Activated CD8-positive, alpha-beta memory T cell treated with anti-CD3 and anti-CD28 coated beads, Interleukin-2, amount 10 ng/mL, durations not matched to agents 7 days and 5 days (primary cell): ENCODE measurements at places on chromosomes 16 and 17. TPM values are rescaled to one million over a fixed set of nuclear protein-coding genes. Genes with fewer than 3 reads are reported as not detected.

The PPM1E gene
- total RNA-seq, result 0.03 TPM

The HIGD1B gene
- not detected for total RNA-seq

The CACNA1G gene
- not detected for total RNA-seq

The SDK2 gene
- total RNA-seq, result 0.09 TPM

The RCVRN gene
- total RNA-seq, result not detected

- DNase-seq, result no peak
These were observed 59.9 kb downstream of the EPN2 start for GRCh38 chr17:19296786-19297778.

GRCh38 chr17:61700252-61700651 lies 109.2 kb upstream of the NACA2 start:
- DNase-seq, result no peak

GRCh38 chr16:23949630-23950290 lies 114.0 kb downstream of the PRKCB start:
- peak; percentile 94 for DNase-seq

- no peak for DNase-seq
These were observed 1.2 kb downstream of the RPH3AL start for GRCh38 chr17:351449-351738.

DNA sequence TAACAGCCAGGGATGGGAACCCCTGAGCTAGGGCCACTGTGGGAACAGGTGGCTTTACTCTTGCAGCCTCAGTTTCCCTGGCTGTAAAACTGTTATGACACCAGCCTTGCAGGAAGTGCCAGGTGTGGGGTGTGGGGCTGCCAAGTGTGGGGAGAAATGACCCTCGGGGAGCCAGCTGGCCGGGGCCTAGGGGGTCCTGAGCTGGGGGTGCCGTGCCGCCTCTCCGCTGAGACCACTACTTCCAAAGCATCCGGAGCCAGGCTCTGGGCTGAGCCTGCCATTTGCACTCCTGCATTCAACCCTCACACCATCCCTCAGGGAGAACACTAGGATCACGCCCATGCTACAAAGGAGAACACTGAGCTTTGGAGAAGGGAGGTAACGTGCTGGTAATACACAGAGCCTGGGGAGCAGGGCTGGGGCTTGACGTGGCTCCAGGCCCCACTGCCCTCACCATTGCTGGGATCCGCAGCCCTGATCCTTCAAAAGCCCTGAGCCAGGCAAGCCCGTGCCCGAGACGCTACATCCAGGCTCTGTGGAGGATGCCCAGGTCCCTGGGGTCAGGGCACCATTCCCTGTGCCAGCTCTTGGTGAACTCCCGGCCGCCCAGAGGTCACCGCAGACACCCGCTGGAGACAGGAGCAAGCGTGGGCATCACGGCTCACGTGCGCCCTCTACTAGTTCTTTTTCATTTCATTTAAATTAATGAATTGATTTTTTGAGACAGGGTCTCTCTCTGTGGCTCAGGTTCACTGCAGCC lies 28.8 kb upstream of the GINS2 start:
- DNase-seq, result peak; percentile 67

- DNase-seq, result no peak
These were observed 7.5 kb downstream of the MARCHF10 start for GRCh38 chr17:62800585-62800984.

GRCh38 chr16:114327-114726 lies 24.1 kb downstream of the NPRL3 start:
- DNase-seq, result no peak

- DNase-seq, result no peak
These were observed 79.6 kb upstream of the CLEC18B start for GRCh38 chr16:74500907-74501306.

DNA sequence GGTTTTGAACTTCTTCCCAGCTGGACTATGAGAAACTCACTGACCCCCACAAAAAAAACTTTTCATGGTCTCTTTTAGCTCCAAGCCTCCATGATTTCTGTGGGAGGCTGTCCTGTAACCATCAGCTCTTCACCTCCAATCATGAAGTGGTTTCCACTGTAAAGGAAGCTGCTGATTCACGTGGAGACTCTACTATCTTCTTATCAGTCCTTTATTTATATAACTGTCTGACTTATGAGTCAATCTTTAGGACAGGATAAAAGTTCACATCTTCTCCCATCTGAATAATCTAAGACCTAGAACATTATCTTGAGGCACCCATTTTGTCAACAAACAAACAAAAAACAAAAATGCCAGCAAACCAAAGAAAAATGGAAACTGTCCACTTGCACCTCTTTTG lies 409.9 kb downstream of the SLC39A11 start:
- DNase-seq, result no peak

DNA sequence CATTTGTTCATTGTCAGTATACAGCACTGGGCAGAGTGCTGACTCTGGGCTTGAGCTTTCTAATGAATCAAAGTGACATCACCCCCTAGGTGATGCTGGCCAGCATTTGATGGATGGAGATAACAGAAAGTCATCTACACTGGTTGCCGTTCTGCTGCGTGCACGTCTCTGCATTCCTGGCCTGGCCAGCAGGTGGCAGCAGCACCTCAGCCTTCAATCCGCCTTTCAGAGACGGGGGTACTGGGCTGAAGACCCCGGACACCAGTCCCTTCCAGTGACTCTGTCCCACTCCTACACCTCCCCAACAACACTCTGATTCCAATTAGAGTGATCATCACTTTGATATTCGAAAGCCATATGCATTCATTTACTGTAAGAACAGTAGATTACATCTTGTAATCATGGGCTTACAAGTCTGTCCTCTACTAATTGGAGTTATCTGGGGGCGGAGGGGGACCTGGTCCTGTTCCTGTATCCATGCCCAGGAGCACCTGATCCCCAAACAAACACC lies 6.0 kb downstream of the CPSF4L start:
- DNase-seq, result peak; percentile 62
